ENCODE measurements at places on chromosomes 4 and X.

DNA sequence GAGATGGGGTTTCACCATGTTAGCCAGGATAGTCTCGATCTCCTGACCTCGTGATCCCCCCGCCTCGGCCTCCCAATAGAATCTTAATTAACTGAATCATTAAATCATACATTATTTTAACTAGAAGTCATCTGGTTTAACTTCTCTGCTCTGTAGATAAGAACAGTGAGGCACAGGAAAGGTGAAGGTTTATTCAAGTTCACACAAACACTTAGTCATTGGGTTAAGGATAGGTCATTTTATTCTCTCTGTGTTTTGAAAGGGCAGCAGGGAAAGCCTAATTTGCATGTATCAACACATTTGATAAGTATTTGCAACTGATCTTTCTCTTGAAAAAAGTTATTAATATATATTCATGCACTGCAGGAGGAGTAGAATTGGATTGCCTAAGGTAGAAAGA, 1.1 kb upstream of the ETNPPL start:
- DNase-seq: no peak

GRCh38 chrX:23731951-23732350, 11.1 kb downstream of the ACOT9 start:
- no peak for DNase-seq

GRCh38 chrX:112734290-112734689, 54.6 kb upstream of the LHFPL1 start:
- no peak for DNase-seq

- no peak for DNase-seq
These were observed 179.2 kb downstream of the SLC7A11 start for GRCh38 chr4:138062929-138063328.
